ENCODE measurements at places on chromosomes 16 and 17.

DNA sequence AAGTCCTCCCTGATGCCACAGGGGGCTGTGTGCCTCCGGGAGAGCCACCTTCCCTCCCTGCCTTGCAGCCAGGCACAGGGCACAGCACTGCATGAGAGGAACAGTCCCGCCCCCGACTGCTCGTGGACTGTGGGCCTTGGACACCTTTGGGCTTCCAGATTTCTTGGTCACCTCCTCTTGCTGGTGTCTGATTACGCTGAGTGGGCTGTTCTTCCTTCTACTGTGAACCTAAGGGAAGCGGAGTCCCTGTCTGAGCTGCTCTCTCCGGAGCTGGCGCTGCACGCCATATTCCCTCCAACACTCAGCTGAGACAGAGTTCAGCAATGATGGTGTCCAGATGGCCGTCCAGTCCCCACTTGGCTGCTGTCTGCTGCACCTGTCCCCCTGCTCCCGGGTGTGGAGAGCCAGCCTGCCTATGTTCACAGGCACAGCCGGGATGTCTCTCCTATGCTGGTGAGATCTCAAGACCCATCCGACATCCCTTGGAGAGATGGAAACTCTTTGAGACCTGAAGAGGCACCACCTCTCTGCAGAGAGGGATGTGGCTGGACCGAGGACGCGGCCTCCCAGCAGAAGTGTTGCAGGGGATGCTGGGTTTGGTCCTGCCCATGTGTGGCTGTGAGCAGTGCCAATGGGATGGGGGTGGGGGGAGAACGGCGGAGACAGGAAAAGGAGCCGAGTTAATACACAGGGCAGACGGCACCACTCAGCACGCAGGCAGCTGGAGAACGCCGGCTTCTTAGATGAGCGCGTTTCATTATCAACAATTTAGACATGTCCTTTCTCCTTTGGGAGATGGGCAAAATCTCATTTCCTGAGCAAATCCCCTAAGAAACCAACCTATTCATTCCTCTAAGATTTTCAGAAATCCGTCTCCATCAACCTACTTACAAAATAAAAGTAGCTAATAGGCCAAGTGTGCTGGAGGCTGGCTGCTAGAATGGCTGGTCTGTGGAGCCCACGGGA lies 171.9 kb downstream of the ENGASE start:
- DNase-seq = no peak

- DNase-seq = no peak
Measured at GRCh38 chr17:82980632-82981031, 98.8 kb upstream of the METRNL start.

- DNase-seq = peak; percentile 55
Measured at GRCh38 chr17:2749784-2750181, 331 bp upstream of the CCDC92B start.

DNA sequence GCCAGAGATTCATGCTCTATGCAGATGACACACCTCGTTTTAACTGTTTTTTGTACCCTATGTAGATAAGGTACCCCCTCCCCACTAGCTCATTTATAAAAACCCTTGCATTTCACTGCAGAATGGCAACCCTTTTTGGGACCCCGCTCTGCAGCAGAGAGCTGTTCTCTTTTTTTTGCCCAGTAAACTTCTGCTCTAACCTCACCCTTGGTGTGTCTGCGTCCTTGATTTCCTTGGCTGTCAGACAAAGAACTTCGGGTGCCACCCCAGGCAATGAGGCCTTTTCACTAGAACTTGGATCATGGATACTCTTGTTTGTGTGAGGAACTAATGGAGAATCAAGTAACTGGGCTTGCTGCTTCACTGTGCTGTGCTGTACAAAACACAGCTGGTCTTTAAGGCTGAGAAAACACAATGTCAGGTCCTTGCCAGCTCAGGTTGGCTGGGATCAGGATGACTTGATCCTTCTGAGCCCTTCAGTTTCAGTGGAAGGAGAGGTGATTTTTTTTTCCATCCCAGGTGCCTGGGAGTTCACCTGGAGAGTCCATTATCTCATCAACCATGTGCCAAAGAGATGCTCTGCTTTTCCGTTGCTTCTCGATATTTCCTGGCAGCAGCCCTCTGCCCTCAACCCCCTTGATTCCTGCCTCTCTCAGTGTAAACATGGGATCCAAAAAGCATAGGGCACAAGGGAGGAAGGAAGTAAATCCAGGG lies 133.2 kb upstream of the FAM20A start:
- no peak for DNase-seq

DNA sequence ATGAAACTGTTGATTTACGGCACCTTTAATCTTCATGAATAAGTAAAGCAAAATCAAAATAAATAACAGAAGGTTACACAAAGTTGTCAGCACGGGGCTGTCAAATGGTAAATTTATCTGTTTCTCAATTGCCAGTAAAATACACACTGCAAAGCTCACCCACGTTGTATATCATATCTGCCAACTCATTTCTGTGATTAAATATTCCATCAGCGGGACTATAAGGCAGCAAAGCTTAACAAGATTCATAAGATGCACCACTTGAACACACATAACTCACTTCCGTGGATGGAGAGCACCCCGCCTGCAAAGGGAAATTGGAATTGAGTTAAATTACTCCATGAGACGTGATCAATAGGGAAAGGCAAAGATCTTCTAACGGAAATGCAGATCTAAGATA lies 280.0 kb downstream of the RBFOX1 start:
- DNase-seq = no peak

- no peak for DNase-seq
Measured at GRCh38 chr16:89344458-89344834, 126.9 kb downstream of the ZNF778 start.

GRCh38 chr16:12440228-12440530 lies 363.5 kb downstream of the CPPED1 start:
- no peak for DNase-seq

DNA sequence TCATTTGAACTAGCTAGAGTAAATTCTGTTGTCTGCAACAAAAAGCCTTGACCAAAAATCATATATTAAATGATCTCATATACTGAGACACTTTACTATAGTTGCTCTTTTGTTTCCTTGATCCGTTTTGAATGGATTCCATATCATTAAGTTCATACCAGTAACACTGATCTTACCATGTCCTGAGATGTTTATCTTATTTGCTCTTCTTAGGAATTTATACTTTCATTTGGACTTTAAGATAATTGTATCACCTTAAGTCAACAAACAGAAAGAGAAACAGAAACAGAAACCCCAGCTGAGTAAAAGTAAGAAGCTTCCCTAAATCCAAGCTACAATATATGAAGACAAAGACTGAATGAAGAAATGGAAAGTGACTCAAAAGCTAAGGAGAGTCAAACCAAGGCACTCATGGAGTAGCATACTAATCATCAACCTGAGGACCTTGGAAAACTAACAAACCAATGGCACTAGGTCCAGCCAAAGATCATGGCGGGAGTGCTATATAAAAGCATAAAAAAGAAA lies 106.5 kb upstream of the COX10 start:
- no peak for DNase-seq

DNA sequence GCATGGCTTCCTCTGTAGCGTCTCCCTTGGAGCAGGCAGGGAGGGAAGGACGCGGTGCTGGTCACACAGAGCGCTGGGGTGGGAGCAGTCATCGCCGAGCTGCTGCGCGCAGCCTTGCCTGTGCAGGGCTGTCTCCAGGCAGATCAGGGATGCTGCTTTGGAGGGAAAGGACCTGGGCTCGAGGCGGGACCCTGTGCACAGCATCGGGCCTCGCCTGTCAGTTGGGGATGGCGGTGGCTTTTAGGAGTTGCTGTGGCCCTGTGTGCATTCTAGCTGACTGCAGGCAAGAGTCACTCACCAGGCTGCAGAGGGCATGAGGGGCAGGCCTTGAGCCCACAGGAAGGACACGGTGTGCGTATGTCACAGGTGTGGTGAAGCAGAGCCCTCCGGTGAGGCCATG lies 10.1 kb downstream of the ACSF3 start:
- DNase-seq = no peak

Measured in activated T-helper 1 cell treated with anti-CD3 and anti-CD28 coated beads, Interleukin-2, amount 50 U/mL, for 16 hours (primary cell).